Natural killer cell (primary cell): ENCODE measurements at places on chromosomes 3 and 15.

DNA sequence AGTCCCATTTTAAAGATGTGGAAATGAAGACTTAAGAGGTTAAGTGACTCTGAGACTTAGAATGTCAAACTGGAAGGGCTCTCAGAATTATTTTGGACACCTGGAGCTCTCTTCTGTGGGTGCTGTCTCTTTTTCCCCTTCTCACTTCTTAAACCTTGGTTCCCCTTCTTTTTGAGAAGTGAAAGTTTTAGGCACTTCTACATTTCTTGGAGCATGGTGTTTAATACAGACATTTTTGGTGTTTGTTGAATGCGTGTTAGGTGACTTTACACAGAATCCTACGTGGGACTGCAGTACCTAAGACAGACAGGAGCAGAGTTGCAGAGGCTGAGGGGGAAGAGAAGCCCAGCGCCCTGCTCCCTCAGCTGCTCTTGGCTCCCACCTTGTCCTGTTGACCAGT, 133.3 kb downstream of the MDFIC2 start:
- no peak for DNase-seq
- no peaks in the 10 kb centered on the region for H3K36me3 ChIP-seq
- H3K27ac ChIP-seq: no peak overlapping the region
- no peaks in the 10 kb centered on the region for H3K27me3 ChIP-seq
- H3K4me1 ChIP-seq: no peaks in the 10 kb centered on the region

GRCh38 chr3:113103588-113103987, 107.8 kb upstream of the BOC start:
- no peak overlapping the region for H3K27ac ChIP-seq
- H3K4me1 ChIP-seq: no peaks in the 10 kb centered on the region
- H3K36me3 ChIP-seq: no peaks in the 10 kb centered on the region
- H3K4me3 ChIP-seq: no peak overlapping the region
- no peak for DNase-seq
- no peaks in the 10 kb centered on the region for H3K27me3 ChIP-seq

GRCh38 chr3:161177991-161178390, 43.1 kb upstream of the NMD3 start:
- H3K27me3 ChIP-seq: no peaks in the 10 kb centered on the region
- H3K4me3 ChIP-seq: no peak overlapping the region
- DNase-seq: no peak
- H3K4me1 ChIP-seq: no peaks in the 10 kb centered on the region

- H3K27ac ChIP-seq: no peak overlapping the region
- DNase-seq: no peak
- no peaks in the 10 kb centered on the region for H3K36me3 ChIP-seq
Measured at GRCh38 chr3:53811143-53811927, 34.9 kb downstream of the CHDH start.

DNA sequence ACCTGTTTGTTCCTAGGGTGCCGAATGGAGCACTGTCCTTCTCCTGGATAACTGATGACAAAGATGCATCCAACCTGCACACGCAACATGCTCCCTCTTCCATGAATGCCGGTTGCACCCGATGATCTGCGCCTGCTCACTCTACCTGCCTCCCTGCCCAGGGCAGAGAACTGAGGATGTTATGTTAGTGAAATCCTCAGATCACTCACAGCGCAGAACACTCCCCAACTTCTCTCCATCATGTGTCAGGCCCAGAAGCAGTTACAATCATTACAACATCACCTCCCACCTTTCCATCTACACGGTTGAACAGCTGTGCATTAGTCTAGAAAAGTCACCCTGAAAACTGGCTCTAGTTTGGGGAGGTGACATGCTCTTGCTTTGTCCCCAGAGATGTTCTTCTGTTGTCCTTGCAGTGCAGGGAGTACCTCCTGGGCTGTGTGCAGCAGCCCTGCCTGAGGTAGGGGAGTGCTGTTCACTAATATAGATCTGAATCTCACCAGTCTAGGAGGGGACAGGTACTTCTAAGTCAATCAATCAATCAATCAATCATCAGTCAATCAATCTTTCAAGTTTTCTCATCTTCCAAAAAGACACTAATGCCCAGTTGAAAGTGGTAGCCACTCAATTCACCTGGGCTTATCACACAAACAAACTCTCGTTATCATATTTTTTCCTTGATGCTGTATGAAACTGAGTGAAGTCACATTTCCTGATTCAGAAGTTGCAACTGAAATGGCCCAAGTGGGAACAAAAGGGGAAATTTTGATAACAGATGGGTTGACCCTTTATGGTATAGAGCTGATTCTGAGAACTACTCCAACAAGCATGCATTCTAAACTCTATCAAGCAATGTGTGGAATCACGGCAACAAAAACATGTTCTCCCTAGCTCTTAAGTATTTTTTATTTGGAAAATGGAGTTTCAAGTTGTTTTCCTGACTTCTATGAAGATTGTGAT, 15.4 kb upstream of the ISLR start:
- no peaks in the 10 kb centered on the region for H3K4me1 ChIP-seq
- H3K36me3 ChIP-seq: no peaks in the 10 kb centered on the region
- no peak for DNase-seq
- H3K27ac ChIP-seq: no peak overlapping the region
- no peak overlapping the region for H3K4me3 ChIP-seq
- no peaks in the 10 kb centered on the region for H3K27me3 ChIP-seq

- no peaks in the 10 kb centered on the region for H3K4me1 ChIP-seq
- H3K36me3 ChIP-seq: no peaks in the 10 kb centered on the region
- no peak overlapping the region for H3K27ac ChIP-seq
- H3K4me3 ChIP-seq: no peak overlapping the region
- no peak for DNase-seq
Measured at GRCh38 chr3:43786526-43787305, 96.0 kb downstream of the ABHD5 start.

GRCh38 chr3:181707980-181708379, 3.7 kb upstream of the SOX2 start:
- no peak for DNase-seq
- no peak overlapping the region for H3K4me3 ChIP-seq
- H3K36me3 ChIP-seq: no peaks in the 10 kb centered on the region
- H3K27ac ChIP-seq: no peak overlapping the region

- DNase-seq: no peak
- no peak within 1 kb of the TSS for H3K27ac ChIP-seq
- no peaks in the 10 kb centered on the region for H3K4me1 ChIP-seq
- H3K36me3 ChIP-seq: no peaks in the 10 kb centered on the region
- peaks cover 17% of the 10 kb centered on the region for H3K27me3 ChIP-seq
Measured at GRCh38 chr3:130516645-130517512, at the start of gene COL6A6. COL6A6 (plus strand) TSS chr3:130517177; CDS start chr3:130560365, 43,188 bp downstream.

DNA sequence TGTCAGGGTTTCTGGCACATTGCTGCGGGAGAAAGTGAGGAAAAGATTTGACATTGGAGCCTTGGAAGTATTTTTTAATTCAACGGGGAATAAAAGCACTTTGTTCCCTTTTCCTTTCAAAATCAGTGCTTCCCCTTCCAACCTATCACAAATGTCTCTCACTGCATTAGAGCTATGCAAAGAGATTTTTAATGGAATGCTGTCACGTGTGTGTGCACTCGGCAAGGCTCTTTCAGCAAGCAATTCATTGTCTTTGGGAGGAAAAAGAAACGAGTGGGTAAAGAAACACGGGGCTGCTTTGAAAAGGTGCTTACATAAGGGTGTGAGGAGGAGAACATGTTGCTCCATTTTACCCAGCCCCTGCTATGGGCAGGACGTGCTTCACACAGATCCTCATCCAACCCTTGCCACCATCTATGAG, 490.4 kb upstream of the PROK2 start:
- no peaks in the 10 kb centered on the region for H3K36me3 ChIP-seq
- H3K4me3 ChIP-seq: no peak overlapping the region
